ENCODE measurements at places on chromosomes 12 and 14.

DNA sequence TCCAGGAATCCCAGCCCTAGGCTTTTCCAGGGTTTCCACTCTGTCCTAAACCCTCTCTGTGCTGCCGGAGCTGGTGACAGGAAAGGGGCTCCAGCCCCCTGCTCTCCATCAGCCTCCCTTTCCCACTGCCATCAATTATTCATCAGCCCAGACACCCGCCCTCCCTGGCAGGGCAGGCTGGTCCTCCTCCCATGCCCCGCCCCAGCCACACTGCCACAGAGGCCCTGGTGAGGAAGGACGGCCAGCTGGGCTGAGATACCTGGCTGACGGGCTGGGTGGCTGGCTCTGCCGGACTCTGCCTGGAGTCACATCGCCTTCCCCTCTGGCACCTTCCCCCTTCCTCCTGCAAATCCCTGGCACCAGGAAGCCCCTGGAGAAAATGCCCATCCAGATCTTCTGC lies 11.9 kb upstream of the SMARCD1 start:
- DNase-seq = peak; percentile 17

- no peak for DNase-seq
These were observed 216.3 kb upstream of the ATXN7L3B start for GRCh38 chr12:74321381-74321780.

DNA sequence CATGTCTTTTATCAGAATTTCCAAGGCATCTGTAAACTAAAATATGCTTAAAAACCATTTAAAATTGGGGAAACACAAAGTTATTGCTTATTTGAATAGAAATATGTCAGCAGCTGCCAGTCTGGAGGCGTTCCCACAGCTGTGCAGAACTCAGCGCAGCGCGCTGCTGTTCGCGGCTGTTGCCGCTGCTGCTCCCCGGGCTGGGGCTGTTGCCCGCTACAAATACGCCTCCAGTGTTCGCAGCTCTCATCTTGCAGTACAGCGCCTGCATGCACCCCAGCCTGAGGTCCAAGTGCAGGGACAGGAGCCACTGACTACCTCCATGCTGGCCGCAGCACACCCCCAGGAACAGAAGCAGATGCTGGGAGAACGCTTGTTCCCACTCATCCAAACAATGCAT lies 216.2 kb downstream of the SLC16A7 start:
- no peak for DNase-seq

DNA sequence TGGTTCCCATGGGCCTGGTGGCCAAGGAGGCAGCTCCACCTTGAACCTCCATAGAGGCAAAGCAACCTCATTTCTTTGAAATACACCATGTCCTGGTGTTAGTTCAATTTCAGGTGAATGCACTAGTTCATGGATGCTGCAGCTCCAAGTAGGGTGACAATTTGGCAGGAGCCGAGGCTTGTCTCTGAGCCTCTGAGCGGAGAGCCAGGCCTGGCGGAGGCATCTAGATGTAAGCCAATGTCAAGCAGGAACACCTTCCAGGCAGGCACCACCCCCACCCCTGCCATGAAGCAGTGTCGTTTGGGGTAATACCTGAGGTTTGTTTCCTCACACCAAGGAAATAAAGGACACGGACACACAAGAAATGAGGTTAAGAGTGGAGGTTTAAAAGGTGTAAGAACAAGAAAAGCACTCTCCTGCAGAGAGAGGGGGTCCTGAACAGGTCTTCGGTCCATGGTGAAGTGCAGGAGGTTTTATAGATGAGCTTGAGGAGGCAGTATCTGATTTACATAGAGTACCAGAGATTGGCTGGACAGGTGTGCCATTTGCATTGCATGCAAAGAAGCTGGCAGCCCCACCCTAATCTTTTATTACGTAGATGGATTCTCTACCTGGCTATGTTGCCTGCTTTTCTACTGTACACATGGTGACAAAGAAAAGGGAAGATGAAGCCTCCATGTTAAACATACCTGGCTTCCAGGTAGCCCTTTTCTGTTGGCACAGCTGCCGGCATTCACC lies 60.3 kb downstream of the RIN3 start:
- DNase-seq = peak; percentile 55

DNA sequence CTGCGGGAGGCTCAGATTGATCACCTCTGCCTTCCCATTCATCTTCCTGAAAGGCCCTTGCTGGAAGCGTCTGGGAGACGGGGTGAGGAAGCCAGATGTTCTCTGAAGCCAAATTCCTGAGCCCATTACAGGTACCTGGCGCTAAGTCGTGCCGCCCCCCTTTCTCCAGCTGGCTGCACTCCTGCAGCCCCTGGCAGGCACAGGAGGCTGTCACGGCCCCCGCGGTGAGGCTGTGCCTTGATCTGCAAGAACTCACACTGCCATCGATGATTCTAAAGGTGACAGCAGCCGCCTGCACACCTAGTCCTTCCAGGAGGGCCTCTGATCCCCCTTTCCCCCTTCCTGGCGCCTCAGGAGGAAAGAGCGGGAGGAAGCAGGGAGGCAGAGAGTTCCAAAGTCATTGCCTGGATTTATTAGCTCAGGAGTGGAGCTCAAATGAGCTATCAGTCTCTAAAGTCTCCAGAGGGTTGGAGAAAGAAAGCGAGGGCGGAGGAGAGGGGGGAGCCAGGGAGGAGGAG lies 106.9 kb downstream of the RFLNA start:
- no peak for DNase-seq

- no peak for DNase-seq
These were observed 8.1 kb upstream of the ATL1 start for GRCh38 chr14:50551877-50552276.

GRCh38 chr14:75333606-75334548 lies 55.2 kb downstream of the FOS start:
- no peak for DNase-seq

- no peak for DNase-seq
These were observed 37.5 kb upstream of the DTX1 start for GRCh38 chr12:113019025-113019424.

DNA sequence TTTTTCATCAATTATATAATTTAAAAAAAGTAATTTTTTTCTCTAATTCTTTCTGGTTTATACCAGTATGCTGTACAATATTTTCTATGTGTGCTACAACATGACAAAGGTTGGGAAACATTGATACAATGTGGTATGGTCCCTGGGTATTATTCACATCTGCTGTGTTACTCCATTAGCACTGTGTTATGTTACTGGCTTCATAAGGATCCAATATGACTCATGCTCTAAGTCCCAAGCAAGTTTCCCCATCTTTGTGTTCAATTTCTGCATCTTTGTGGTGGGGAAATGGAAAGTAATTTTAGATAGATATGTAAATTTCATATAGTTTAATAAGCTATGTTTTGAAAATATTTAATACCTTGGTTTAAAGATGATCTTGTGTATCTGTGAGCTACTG lies 35.8 kb downstream of the FBXO33 start:
- no peak for DNase-seq

DNA sequence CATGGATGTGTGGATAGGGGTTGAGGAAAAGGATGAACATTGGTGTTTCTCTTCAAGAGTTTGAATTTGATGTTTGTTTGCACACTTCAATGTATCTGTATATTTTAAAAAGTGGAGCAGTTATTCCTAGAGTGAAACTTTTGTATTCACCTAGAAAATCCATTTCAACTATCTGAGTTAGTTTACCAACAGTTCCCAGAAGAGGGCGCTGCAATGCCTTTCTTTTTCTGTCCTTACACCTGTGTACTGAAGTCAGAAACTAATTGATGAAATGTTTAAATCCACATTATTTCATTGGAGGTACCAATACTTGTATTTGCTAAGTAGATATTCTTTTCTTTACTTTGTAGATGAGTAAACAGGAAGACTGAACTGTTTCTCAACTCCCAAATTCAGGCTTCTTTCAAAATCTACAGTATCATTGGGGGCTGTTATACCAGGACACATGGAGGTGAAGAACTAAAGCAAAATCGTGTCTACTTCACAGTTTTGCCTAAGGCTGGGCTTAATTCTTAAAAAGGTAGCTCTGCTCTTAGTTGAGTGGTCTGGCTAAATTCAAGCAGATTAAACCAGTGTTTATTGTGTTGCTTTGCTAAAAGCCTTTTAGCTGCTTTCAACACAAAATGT lies 26.6 kb upstream of the KLRB1 start:
- DNase-seq = peak; percentile 84

GRCh38 chr14:104350463-104351185 lies 212.2 kb downstream of the KIF26A start:
- DNase-seq = no peak

DNA sequence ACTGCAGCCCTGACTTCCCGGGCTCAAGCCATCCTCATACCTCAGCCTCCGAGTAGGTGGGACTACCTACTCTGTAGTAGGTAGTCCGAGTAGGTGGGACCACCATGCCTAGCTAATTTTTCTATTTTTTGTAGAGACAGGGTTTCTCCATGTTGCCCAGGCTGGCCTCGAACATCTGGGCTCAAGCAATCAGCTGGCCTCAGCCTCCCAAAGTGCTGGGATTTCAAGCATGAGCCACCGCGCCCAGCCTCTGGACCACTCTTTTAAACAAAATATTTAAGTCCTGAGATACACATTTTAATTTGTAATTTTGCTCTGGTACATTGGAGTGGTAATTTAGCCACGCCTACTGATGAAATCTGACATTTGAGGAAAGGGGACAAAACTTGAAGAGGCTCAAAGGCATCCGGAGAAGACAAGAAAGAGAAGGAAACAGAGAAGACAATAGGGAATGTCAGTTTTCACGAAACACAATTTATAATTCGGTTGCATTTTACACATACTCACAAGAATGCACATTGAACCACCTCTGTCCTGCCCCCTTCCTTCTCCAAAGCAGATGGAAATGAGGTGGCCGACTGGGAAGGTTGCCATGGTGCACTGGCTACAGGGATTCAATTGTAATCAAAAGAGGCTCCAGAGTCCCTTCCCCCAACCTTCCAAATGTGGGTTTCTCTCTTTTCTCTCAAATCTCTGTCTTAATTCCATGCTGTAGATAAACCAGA lies 9.7 kb upstream of the TUBA1A start:
- DNase-seq = no peak

GRCh38 chr12:50400104-50400637 lies 514 bp upstream of the LARP4 start:
- no peak for DNase-seq

GRCh38 chr12:74537126-74537706 lies 419 bp upstream of the ATXN7L3B start:
- peak; percentile 88 for DNase-seq

GRCh38 chr12:14613718-14614117 lies 46.0 kb upstream of the PLBD1 start:
- DNase-seq = no peak

- peak; percentile 55 for DNase-seq
These were observed 139.1 kb downstream of the SOX5 start for GRCh38 chr12:23810329-23810902.

DNA sequence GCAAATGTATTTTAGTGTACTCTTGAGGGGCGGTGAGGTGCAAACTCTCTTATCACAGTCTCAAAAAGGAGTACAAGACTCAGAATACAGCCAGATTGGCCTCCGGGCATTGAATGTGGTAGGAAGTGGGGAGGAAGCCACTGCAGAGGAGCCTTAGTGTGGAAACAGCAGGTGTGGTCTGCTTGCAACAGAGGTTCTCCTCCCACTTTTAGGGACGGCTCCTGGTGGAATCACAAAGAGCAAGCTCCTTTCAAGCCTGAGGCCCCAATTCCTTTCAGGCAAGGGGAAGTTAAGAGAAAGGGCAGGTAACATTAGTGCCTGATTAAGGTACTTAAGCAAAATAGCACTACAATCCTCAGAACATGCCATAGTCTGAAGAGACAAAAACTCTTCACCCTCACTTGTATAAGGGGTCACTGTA lies 23.7 kb upstream of the SLC2A3 start:
- DNase-seq = no peak

DNA sequence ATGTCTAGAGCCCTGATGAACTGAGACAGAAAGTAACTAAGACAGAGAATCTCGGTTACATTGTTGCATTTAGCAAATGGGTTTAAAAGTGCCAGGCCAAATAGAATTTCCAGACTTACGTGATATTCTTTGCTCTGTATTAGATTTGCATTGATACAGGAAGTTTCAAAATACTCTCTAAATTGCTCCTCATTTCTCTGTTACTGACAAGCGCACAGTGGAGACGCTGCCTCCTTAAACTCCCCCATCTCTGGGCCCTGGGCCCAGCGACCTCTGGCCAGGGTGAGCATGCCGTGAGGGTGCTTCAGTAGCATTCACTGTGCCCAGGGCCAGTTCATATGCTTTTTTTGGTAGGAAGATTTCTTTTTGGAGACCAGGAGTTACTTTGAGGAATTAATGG lies 22.9 kb upstream of the EVL start:
- no peak for DNase-seq

DNA sequence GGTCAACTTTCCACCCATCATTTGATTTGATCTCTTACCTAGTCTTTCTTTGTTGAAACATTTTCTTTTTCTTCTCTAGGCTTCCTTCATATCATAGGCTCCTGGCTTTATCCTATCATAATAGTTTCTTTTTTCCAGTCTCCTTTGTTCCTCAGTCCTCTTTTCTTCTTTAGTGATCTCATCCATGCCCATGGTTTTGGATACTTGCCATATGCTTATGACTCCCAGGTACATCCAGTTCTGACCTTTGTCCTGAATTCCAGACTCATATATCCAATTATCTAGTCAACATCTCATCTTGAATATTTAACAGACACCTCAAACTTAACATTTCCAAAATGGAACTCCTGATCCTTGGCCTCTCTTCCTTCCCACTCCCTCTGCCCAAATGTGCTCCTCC lies 36.1 kb upstream of the KRAS start:
- peak; percentile 93 for DNase-seq

- peak; percentile 88 for DNase-seq
These were observed at the start of gene MGST1 for GRCh38 chr12:16347391-16348298. TSS of gene MGST1 (plus strand) at chr12:16347645. CDS start at chr12:16354253, 6,608 bp downstream.

DNA sequence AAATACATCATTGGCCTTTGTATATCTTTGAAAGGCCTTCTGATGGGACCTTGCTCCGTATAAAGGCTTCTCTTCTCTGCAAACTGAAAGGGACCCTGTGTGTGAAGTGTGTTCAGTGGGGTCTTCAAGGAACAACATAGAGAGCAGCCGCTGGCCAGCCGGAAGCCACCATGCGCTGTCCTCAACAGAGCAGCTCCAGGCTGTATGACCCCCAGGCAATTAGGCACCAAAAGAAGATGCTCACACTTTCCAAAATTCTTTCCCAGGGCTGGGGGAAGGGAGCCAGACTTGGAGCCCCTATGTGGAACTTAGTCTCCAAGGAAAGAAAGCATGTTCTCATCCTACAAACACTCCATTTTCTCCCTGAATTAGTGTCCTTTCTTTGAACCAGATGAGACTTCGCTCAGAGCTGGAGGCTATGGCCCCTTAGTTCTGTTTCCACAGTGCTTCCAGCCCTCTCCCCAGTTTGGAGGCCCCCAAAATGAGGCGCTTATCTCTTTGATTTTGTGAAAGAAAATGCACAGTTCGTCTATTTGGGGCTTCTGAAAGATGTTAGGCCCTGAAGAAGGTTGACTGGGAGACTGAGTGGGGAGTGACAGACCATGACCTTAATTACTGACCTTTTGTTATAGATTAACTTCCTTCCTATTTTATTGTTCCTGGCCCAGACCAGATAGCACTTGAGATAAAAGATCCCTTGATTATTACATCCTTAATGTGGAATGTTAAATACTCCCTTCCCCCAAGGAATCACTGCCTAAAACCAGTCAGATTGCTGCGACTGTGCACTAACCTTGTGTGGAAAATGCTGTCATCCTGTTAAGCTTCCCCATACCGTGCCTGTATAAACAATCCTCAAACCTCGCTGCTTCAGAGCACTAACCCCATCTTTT lies 128.3 kb upstream of the FGD4 start:
- DNase-seq = peak; percentile 77

- no peak for DNase-seq
These were observed 2.0 kb upstream of the STON2 start for GRCh38 chr14:81402123-81402495.

Measured in DMS53 (cell line).